ENCODE measurements at places on chromosomes 6 and 20.

GRCh38 chr6:74287932-74288331 is 591.9 kb downstream of the CD109 start:
- DNase-seq: no peak

GRCh38 chr6:75601304-75602245 is at the start of gene SENP6:
SENP6 (plus strand) TSS chr6:75601880; CDS start chr6:75602525, 645 bp downstream.
- DNase-seq: no peak

GRCh38 chr20:4813863-4814695 is 92.4 kb downstream of the PRND start:
- DNase-seq: no peak

DNA sequence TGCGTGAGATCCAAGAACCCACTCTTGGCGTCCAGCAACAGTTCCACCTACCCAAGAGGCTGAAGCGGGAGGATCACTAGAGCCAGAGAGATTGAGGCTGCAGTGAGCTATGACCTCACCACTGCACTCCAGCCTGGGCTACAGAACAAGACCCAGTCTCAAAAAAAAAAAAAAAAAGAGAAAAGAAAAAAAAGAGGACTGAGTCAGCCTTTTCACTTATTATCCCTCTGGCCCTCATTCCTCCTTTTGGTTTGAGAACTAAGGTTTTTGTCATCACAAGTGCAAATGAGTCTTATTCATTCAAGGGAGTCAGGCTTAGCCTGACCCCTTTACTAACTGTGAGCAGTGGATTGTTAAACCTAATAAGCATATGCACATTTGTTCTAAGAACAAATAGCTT is 37.9 kb upstream of the JARID2 start:
- no peak for DNase-seq

DNA sequence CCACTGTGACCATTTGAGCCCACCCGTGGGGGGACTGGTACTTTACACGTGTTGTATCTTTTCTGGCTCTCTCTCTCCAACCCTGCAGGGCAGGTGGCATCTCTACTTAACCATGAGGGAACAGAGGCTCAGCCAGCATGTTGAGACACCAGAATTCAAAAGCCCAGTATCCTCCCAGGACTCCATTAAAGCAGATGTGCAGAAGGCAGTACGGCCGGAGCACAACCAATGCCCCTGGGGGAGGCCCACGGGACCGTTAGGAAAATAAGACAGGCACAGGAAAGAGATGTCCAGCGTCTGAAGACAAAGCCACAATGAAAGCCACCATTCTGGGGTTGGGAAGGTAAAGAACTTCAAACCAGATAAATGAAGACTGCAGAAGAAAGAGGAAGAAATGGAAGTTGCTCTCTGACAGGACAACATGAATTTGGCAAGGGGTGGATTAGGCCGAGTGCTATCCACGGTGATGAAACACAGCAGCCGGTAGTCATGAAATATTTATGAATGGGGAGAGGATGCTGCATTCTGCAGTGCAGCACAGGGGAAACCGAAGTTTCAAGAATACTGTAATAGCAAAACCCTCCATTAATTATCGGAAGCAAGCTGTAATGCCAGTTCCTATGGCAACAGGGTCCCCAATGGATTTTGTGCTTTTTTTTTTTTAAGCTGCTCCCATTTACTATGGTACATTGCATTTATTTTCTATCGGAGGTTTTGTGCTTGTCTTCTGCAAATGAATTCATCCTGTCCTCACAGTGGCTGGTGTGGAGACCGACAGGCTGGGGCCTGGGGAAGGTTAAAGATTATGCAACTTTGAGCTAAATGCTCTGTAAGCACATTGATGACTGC is 179.4 kb downstream of the NRN1 start:
- no peak for DNase-seq

GRCh38 chr6:1633366-1634021 is 23.8 kb downstream of the FOXC1 start:
- DNase-seq: no peak

DNA sequence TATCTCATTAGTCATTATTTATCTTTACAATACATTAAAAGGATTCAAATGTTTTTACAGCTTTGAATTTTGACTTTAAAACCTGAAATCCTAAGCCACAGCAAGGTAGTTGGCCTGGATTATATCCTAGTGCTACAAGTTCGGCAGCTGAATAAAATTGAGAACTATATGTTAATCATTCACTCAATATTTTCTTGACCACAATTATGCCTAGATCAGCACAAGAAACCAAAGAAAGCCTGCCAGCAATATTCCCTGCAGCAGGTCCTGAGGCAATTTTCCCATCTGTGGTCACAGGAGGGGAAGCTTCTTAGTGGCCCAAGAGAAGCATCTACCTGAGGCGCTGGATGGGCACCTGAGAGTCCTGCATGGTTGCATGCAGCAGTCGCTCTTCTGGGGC is 183.5 kb downstream of the GMDS start:
- no peak for DNase-seq
